ENCODE measurements at places on chromosomes 4 and X. TPM values are rescaled to one million over a fixed set of nuclear protein-coding genes. Genes with fewer than 3 reads are reported as not detected.

Gene PLS3
- total RNA-seq = 32.1 TPM

Gene EXOC1
- 39.4 TPM for total RNA-seq

Gene FAM184B
- total RNA-seq = 0.09 TPM

Gene VCX
- total RNA-seq = 10.2 TPM

Gene DMRTC1B
- total RNA-seq = 4.4 TPM

Gene SYTL4
- total RNA-seq = 39.3 TPM

GRCh38 chr4:186657764-186658163 is 65.9 kb downstream of the FAT1 start:
- H3K27me3 ChIP-seq = no peaks in the 10 kb centered on the region
- no peak overlapping the region for H3K4me3 ChIP-seq
- no peaks in the 10 kb centered on the region for H3K4me1 ChIP-seq
- no peak overlapping the region for H3K27ac ChIP-seq
- no peaks in the 10 kb centered on the region for H3K36me3 ChIP-seq

- H3K36me3 ChIP-seq = no peaks in the 10 kb centered on the region
- no peak overlapping the region for H3K27ac ChIP-seq
- H3K27me3 ChIP-seq = no peaks in the 10 kb centered on the region
Measured at GRCh38 chr4:159242427-159242826, 139.5 kb downstream of the RAPGEF2 start.

- H3K36me3 ChIP-seq = no peaks in the 10 kb centered on the region
- H3K4me1 ChIP-seq = no peaks in the 10 kb centered on the region
- H3K27me3 ChIP-seq = no peaks in the 10 kb centered on the region
- H3K27ac ChIP-seq = no peak overlapping the region
- no peak overlapping the region for H3K4me3 ChIP-seq
- no peak for DNase-seq
Measured at GRCh38 chr4:136599890-136600289, 932.4 kb downstream of the PCDH18 start.

DNA sequence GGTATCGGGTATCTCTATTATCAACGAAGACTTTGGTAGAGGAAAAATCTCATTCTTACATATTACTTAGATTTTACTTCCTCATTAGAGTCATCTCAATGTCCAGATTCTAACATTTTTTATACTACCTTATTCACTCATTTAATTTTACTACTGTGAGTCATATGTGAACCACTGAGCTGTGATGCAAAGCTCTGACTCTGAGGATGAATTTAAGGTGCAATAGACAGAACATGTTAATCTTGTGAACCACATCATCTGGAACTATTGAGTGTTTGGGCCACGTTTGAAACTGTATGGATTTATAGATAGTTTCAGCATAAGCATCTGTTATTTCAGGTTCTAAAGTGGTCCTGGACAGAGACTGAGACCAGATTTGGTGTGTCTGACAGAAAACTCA is 78.4 kb downstream of the PWWP3B start:
- no peak overlapping the region for H3K27ac ChIP-seq
- H3K27me3 ChIP-seq = no peaks in the 10 kb centered on the region
- no peaks in the 10 kb centered on the region for H3K36me3 ChIP-seq
- DNase-seq = no peak
- H3K4me1 ChIP-seq = no peaks in the 10 kb centered on the region
- H3K4me3 ChIP-seq = no peak overlapping the region

GRCh38 chrX:129823115-129823514 is 20.6 kb downstream of the ZDHHC9 start:
- no peak overlapping the region for H3K4me3 ChIP-seq
- no peak for DNase-seq
- H3K27me3 ChIP-seq = no peaks in the 10 kb centered on the region
- H3K36me3 ChIP-seq = no peaks in the 10 kb centered on the region
- H3K27ac ChIP-seq = no peak overlapping the region

GRCh38 chr4:100286636-100287035 is 96.4 kb upstream of the DDIT4L start:
- no peak overlapping the region for H3K4me3 ChIP-seq
- no peaks in the 10 kb centered on the region for H3K4me1 ChIP-seq
- H3K36me3 ChIP-seq = no peaks in the 10 kb centered on the region
- no peak for DNase-seq
- no peaks in the 10 kb centered on the region for H3K27me3 ChIP-seq

GRCh38 chrX:19578956-19579355 is 63.6 kb upstream of the MAP3K15 start:
- no peaks in the 10 kb centered on the region for H3K4me1 ChIP-seq
- no peaks in the 10 kb centered on the region for H3K36me3 ChIP-seq
- DNase-seq = no peak
- no peak overlapping the region for H3K27ac ChIP-seq
- no peaks in the 10 kb centered on the region for H3K27me3 ChIP-seq

DNA sequence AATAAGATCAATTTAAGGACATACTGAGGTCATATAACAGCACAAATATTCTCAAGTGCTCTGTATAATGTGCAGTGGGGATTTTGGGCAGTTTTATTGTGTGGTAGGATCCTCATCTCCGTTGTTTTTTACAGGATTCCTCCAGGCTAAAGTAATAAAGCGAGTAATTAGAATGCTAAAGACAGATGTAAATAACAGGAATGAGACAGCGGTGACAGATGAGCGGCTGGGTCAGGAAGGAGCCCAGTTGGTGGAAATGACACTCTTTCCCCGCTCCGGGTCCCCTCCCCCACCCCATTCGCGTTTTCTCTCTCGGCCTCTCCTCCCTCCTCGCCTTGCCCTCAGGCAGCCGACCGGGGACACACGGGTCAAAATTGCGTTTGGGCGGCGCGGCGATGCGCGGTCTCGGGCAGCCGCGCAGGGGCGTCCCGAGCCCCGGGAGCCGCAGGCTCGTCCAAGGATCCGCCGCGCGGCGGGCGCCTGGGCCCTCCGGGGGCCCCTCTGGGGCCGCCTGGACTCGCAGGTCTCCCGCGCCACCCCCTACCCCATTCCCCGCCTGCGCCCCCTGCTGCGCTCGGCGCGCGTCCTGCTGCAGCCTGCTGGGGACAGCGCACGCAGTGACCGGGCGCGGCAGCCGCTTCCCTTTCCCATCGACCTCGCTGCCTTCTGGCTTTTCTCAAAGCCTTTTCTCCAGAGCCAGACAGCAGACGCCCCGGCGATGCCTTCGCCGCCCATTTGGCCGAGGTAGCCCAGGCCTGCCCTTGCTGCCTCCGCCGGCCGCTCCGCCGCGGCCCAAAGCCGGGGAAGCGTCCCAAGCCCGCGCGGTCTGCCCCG is 16.2 kb downstream of the POU4F2 start:
- no peaks in the 10 kb centered on the region for H3K4me1 ChIP-seq
- H3K36me3 ChIP-seq = no peaks in the 10 kb centered on the region
- peak overlapping the region; percentile 34 for H3K4me3 ChIP-seq

DNA sequence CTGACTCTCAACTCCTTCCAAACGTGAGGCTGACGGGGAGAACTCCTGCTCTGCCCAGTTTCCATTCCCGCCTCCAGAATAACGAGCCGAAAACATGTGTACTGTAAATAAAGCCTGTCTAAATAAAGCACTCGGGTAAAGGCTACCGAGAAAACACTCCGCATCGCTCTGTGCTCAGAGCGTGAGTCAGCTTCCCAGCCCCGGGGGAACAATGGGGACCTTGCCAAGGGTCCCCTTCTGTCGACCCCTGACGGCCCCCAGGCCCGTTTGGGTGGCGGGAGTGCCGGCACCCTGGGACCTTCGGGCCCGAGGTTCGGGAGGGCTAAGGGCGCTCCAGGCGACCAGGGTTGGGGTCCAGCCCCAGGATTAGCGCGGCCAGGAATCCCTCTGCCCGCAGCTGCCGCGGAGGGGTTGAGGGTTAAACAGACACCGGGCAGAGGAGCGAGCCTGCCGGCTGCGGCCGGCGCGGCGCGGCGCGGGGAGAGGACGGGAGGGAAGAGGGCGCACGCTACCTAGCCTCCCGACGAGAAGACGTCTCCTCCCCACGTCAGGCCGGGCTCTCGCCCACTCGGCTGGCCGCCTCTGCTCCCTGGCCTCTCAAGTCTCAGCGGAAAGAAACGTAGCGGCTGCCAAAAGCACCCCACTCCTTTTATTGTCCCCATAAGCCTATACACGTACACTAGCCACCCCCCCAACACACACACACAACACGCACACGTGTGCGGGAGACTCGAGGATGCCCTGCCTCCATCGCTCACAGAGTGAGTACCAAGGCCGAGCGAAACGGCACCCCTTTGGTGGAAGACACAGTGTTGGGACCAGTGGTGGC is 85.5 kb downstream of the BCOR start:
- H3K36me3 ChIP-seq = no peaks in the 10 kb centered on the region
- peak overlapping the region; percentile 87 for H3K27ac ChIP-seq
- no peaks in the 10 kb centered on the region for H3K4me1 ChIP-seq
- no peak overlapping the region for H3K4me3 ChIP-seq
- DNase-seq = peak; percentile 55

GRCh38 chr4:69773484-69773883 is 13.1 kb upstream of the SULT1B1 start:
- H3K4me3 ChIP-seq = no peak overlapping the region
- no peaks in the 10 kb centered on the region for H3K4me1 ChIP-seq
- no peaks in the 10 kb centered on the region for H3K36me3 ChIP-seq
- no peak overlapping the region for H3K27ac ChIP-seq
- DNase-seq = no peak

- no peak for DNase-seq
- H3K27ac ChIP-seq = no peak overlapping the region
- no peaks in the 10 kb centered on the region for H3K36me3 ChIP-seq
- H3K4me3 ChIP-seq = no peak overlapping the region
- no peaks in the 10 kb centered on the region for H3K27me3 ChIP-seq
Measured at GRCh38 chr4:146165840-146166239, 9.7 kb upstream of the LSM6 start.

GRCh38 chr4:87875191-87875590 is 42.4 kb downstream of the MEPE start:
- no peaks in the 10 kb centered on the region for H3K27me3 ChIP-seq
- H3K27ac ChIP-seq = no peak overlapping the region
- DNase-seq = no peak
- H3K36me3 ChIP-seq = no peaks in the 10 kb centered on the region
- no peaks in the 10 kb centered on the region for H3K4me1 ChIP-seq

- no peak for DNase-seq
- H3K27me3 ChIP-seq = no peaks in the 10 kb centered on the region
- peaks cover 6% of the 10 kb centered on the region for H3K4me1 ChIP-seq
- H3K27ac ChIP-seq = no peak overlapping the region
Measured at GRCh38 chr4:8501781-8502180, 61.2 kb downstream of the TRMT44 start.

GRCh38 chr4:56930638-56931037 is 22.9 kb downstream of the REST start:
- no peak for DNase-seq
- no peaks in the 10 kb centered on the region for H3K27me3 ChIP-seq
- no peaks in the 10 kb centered on the region for H3K36me3 ChIP-seq
- no peaks in the 10 kb centered on the region for H3K4me1 ChIP-seq
- H3K27ac ChIP-seq = no peak overlapping the region

GRCh38 chrX:86407371-86407770 is 259.1 kb downstream of the DACH2 start:
- no peak overlapping the region for H3K27ac ChIP-seq
- H3K4me1 ChIP-seq = no peaks in the 10 kb centered on the region
- no peaks in the 10 kb centered on the region for H3K27me3 ChIP-seq
- H3K4me3 ChIP-seq = no peak overlapping the region
